SJSA1 (cell line): ENCODE measurements at places on chromosomes 5 and 9. TPM values are rescaled to one million over a fixed set of nuclear protein-coding genes. Genes with fewer than 3 reads are reported as not detected.

DNA sequence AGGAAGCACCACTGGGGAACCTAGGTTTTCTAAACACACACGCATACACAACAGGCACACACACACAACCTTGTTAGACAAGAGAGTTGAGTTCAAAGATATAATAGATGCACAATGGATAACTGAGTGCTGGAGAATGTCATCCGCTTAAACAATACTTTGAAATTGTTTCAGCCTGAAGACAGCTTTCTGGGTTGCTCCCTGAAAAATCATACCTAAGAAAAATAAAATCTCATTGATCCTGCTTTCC is 126.1 kb downstream of the TMEM161B start:
- no peak for DNase-seq

DNA sequence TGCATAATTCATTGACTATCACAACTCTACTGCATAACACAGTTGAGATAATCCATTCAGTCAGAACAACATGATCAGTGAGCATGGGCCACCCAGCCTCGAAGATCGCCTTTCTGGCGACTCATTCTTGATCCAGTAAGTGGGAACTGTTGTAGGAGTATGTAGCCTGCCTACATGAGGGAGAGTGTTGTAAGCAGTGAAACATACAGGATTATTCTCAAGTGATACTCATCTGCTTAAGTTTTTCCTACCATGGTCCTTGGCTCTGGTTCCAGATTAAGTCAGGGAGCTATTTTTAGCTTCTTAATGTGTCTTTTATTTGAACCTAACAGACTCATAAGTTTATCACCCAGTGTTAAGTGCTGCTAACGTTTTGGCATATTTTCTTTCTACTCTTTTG is 44.0 kb downstream of the TNPO1 start:
- DNase-seq, result no peak

- peak; percentile 31 for DNase-seq
Measured at GRCh38 chr9:107488375-107489143, 1.0 kb downstream of the KLF4 start.

DNA sequence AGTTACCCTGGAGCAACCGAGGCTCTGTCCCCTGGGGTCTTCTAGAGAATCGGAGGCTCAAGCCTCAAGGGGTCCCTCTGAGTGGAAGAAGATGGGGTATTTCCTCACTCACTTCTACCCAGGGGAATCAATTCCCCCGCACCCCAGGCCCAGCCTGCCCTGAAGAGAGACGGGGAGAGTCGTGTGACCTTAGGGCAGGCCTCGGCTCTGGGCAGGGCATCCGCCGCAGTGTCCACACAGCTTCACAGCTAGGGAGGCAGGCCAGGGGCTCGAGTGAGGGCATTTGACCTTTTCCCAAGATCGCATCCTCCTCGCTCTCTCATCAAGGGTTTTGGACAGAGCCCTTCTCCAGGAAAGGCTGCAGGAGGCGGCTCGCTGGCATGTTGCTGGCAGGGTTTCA is 57.9 kb upstream of the CNOT6 start:
- DNase-seq, result no peak

- no peak for DNase-seq
Measured at GRCh38 chr5:68259700-68260099, 44.1 kb downstream of the PIK3R1 start.

DNA sequence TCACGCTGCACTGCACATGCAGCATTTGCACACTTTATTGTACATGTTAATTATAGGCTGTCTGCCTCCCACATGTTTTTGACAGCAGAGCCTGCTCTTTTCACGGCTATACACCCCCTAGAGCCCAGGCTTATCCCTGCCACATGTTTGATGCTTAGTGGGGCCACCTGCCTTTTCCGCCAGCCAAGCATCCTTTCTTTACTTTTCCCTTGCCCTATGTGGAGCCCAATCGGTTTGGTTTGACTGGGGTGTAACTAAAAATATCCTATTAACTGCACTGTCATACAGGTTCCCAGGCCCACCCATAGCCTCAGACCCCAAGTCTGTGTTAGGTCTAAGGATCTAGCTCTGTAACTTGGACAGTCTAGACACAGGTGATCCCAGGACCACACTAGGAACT is 18.9 kb upstream of the S1PR3 start:
- DNase-seq, result no peak

GRCh38 chr5:56102889-56103288 is 108.1 kb upstream of the IL6ST start:
- no peak for DNase-seq

GRCh38 chr5:36135988-36136387 is 15.7 kb downstream of the LMBRD2 start:
- DNase-seq, result no peak

DNA sequence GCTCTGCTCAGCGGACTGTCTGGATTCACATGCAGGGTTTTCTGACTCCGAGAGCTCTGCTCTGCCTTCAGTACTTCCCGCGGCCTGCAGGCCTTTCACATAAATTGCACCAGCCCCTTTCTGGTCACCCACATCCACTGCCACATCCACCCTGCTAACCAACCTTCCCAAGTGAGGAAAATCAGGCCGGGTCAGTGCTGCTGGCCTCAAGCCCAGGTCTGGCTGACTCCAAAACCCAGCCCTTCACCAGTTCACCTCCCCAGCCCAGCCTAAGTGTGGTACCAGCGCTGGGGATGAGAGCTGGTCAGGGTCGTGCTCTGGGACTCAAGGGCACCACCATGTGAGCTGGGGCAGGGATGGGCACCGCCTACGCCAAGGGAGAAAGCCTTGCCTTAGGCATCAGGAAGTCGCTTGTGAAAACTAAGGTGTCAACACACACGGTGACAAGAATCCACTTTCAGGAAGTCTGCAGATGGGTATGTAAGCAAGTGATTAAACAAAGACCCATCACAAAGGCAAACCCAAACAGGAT is 12.3 kb downstream of the LMAN2 start:
- no peak for DNase-seq

DNA sequence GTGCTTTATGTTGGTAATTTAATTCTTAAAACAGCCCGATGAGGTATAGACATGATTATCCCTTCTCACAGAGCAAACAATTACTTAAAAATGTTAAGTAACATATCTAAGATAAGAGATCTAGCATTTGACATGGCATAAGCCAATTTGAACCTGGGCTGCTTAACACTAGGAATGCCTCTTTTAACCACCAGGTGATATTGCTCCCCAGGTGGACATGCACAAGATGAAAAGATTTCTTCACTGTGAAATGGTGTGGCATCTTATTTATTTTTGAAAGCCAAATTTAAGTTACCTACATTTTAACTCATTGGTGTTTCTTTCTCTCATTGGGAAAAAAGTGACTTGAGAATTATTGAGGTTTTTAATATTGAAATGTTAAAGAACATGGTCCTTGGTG is 15.8 kb upstream of the LRRC70 start:
- DNase-seq, result no peak

Gene HINT2
- total RNA-seq, result 21.4 and 41.3 TPM in 2 replicates

Gene BAAT
- not detected in 2 replicates for total RNA-seq

Gene SMIM33
- total RNA-seq, result not detected in 2 replicates

Gene TRIM14
- total RNA-seq, result 4.0 and 6.5 TPM in 2 replicates
